PC-9 (cell line): ENCODE measurements at places on chromosomes 6 and 20.

DNA sequence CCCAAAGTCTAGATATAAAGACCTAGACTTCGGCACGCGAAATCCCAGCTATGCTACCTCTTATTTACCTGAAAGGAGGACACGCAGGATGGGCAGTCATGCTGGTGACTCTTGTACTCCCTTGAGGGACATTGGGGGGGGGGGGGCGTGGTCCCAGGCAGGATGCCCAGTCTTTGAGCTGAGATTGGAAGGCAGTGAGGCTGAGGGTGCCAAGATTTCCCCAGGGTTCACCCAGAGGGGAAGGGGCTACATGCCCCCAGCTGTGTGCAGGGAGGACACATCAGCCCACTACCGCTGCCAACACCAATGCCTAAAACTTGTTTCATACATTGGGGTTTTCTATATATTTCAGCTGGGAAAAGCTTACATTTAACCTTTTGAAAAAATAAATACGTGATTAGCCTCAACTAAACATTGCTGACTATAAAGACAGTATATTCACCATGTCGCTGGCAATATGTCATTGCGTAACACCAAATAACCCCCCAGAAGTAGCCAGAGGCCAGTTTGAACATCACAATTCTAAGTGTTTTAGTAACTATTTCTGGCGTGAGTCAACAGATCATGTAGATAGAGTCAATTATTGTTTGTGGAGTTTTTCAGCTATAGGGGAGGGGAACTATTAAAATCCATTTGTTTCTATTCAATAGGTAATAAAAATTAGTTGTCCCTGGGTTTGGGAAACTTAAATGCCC lies 21.6 kb downstream of the MGME1 start:
- DNase-seq = no peak

DNA sequence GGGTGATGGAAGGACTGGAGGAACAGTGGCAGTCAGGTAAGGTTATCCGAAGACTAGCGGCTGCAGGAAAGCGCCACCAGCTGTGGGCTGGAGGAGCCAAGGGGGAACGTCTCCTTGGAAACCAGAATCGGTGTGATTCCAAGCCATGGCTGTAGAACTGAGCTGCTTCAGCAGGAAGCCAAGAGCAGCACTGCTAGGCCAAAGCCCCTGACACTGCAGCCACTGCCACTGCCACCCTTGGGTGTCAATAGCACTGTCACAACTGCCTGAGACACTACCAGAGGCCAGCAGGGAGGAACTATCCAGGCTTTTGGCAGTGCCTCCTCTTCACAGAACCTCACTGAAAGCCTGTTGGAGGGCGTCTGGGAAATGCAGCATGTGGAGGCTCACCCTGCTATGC lies 289.6 kb upstream of the SUPT3H start:
- DNase-seq = no peak

DNA sequence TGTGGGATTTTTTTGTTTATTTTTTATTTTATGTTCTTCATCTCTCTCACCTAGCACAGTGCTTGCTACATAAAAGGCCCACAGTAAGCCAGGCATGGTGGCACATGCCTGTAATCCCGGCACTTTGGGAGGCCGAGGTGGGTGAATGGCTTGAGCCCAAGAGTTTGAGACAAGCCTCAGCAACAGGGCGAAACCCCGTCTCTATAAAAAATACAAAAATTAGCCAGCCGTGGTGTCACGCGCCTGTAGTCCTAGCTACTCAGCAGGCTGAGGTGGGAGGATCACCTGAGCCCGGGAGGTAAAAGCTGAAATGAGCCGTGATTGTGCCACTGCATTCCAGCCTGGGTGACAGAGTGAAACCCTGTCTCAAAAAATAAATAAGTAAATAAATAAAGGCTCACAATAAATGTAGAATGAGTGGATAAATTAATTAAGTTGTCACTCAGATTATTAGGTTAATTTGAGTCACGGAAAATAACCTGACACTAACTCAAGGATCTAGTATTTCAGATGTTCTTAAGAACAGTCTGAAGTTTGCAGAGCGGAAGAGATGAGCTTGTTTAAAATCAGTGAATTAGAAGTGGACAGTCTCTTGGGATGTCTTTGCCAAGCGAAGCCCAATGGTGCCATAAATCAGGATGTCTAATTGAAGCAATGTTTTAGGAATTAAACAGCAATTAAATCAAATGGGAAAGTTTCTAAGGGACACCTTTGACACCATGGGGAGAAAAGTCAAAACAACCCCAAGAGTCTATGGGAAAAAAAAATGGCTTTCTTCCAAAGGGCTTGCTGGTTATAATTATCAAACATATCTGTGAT lies 214.4 kb downstream of the ZNF217 start:
- no peak for DNase-seq

- peak; percentile 5 for DNase-seq
Measured at GRCh38 chr6:115665310-115665709, 395.4 kb downstream of the FRK start.

DNA sequence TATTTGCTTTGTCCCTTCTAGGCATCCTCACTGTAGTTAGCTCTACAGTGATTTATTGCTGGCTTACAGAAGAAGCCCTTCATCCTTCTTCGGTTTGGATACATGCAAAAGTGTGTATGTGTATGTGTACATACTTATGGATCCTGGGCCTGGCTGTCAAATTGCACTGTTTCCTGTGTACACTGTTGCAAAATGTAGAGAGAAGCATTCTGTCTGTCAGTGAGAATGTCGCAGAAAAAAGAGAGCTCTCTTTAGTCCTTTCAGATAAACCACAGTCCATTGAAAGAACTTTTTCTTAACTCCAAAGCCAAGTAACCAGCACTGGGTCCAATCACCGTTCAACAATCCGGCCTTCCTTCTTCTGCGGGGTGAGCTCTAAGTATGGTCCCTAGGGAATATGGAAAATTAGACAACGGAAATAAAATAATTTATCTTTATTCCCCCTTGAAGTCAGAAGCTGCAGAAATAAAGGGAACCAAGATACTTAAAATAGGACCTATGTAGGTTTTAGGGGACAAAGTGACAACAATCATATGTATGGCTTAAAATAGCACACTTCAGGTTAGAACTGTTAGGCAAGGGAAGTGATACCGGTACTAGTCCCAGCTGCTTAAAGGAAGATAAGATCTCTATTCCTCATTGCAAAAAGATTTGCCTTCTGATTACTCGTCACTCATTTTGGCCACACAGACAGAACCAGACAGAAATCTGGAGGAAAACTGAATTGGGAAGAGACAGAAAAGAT lies 107.0 kb downstream of the CD83 start:
- no peak for DNase-seq

- peak; percentile 98 for DNase-seq
Measured at GRCh38 chr20:47795214-47795907, 10.1 kb upstream of the SULF2 start.

DNA sequence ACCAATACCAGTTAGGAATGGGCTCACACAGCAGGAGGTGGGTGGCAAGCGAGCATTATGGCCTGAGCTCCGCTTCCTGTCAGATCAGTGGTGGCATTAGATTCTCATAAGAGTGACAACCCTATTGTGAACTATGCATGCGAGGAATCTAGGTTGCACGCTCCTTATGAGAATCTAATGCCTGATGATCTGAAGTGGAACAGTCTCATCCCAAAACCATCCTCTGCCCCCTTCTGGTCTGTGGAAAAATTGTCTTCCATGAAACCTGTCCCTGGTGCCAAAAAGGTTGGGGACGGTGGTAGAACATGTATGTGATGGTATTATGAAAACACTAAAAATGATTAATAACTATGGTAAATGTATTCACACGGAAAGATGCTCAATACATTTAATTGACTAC lies 99.7 kb upstream of the HIVEP1 start:
- no peak for DNase-seq

GRCh38 chr20:22836211-22836610 lies 198.9 kb upstream of the SSTR4 start:
- no peak for DNase-seq

DNA sequence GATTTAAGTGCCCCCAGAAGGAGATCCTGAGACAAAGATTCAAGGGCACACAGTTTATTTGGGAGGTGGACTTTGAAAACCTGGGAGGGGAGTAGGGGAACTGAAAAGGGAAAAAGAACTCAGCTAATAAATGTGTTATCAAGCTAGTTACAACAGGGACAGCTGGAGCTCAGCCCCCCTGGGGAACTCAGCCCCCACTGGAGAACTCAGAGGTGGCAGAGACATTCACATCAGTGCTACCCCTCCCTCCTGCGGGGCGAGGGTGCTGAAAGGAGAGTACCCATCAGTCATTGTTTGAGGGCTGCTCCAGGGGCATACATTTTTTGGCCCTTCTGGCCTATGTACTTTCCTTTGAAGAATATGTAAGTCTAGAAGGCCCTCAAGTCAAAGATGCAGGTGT lies 101.4 kb downstream of the LRFN2 start:
- no peak for DNase-seq

DNA sequence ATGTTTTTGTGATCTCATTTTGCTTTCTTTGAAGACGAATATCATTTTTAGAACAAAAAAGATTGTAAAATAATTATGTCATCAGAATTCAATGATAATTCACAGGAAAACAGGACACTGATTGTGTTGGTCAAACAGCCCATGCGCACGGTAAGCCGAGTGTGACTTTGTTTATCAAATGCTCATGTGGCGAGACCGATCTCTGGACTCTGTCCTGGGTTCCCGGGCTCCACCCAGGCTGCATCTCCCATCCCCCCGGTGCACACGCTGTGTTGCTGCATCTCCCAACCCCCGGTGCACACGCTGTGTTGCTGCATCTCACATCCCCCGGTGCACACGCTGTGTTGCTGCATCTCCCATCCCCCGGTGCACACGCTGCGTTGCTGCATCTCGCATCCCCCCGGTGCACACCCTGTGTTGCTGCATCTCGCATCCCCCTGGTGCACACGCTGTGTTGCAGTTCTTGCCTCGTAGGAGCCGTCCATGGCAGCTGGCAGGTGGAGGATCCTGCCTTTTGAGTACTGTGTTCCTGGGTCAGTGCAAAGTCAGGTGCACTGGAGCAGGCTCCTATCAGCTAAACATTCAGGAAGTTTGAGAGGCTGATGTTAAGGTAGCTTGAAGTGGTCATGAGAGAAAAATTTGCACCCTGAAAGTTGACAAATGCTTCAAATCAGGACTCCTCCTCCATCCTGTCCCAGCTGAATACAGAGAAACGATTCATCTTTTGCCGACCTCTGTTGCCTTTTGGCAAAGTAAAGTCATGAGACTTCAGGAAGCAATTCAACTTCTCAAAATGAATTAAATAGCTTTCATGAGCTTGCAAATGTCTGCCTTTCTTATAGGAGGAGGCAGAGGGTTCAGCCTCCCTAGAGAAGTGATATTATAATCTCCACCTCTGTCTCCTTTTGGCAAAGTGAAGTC lies 77.1 kb upstream of the FRMD1 start:
- DNase-seq = no peak

DNA sequence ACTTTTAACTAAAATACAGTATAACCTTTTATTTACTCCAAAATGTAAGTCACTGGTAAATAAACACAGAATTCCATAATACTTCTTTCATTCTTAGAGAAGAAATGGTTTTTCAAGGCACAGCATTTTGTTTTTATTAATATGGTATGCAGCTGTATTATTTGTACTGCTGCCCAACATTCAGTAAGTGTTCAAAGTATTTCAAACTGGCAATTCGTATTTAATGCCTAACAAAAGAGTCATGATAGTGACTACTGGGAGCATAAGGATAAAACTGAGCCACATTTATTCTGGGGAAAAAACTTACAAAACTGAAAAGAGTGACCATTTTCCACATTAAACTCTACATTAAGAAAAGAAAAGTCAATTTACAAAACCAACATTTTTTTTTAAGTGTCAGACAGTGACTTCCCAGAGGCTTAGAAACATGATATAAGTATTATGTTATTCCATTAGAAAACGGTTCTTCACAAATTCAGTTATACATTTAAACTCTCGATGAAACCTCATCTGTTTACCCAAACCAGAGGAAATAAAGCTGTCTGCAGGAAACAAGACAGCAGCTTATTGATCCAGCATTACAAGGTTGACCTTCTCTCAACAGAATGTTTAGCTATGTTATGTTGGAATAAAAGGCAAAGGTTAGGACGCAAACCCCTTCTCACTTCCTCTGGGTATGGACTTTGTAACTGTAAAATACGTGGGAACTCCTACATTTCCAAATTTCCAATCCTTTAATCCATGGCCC lies 24.3 kb downstream of the EPB41L2 start:
- DNase-seq = no peak

- no peak for DNase-seq
Measured at GRCh38 chr20:20440481-20440880, 72.6 kb downstream of the INSM1 start.

GRCh38 chr6:35765739-35766138 lies 10.7 kb upstream of the CLPSL2 start:
- no peak for DNase-seq

DNA sequence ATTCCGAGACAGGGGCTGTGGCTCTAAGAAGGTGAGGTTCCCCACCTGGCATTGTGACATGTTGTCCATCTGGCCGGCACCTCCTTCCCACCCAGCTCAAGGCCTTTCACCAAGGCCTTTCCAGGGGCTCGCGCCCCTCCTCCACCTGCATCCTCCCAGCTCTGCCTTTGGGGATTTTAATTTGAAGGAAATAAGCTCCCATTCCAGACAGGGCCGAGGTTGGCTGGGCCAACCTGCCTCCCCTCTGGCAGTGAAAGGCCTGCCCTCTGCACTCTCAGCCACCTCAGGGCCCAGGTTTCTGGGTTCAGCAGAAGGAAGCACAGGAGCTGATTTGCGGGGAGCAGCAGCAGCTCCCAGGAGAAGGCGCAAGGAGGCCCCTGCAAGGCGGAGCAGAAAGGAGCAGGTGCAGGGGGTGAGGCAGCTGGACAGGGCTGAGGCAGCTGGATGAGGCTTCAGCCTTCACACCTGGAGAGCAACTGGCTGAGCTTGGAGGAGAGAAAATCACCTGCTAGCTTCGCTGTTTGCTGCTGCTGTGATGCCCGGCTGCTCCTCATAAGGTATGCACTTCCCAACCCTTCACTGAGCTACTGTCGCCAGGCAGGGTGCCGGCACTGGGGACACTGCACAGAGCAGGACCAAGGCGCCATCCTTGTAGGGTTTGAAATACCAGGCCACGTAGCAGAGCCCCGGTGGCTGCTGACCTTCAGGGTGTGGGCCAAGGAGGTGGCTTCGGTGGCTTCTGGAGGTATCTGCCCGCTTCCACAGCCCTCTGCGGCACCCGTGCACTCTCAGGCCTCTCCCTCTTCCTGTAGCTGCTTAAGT lies 147.0 kb downstream of the SYNDIG1 start:
- DNase-seq = no peak

- DNase-seq = no peak
Measured at GRCh38 chr6:6750594-6751265, 162.2 kb downstream of the LY86 start.
